ENCODE measurements at places on chromosomes 4 and X.
A peak's percentile ranks its signal among the peaks of the same experiment; 100 is the strongest.

GRCh38 chr4:9594948-9595347 is 150.7 kb downstream of the DEFB131A start:
- no peak for DNase-seq

DNA sequence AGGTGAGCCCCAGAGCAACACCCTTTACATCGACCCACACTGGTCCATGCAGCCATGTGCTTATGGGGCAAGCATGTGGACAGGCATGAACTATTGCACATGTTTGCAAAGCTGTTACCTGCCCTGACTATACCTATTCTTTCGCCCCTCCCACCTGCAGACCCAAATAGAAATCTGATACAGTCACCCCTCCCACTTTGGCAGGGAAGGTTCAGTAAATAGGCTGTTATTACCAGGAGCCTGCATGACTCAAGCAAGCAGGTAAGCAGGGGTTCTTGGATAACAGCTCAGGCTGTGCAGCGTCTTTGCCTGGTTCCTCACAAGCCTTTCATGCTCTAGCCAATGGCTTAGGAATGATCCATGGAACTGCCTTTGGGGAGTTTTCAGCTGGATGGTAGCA is 122.7 kb upstream of the DIPK2B start:
- no peak for DNase-seq

DNA sequence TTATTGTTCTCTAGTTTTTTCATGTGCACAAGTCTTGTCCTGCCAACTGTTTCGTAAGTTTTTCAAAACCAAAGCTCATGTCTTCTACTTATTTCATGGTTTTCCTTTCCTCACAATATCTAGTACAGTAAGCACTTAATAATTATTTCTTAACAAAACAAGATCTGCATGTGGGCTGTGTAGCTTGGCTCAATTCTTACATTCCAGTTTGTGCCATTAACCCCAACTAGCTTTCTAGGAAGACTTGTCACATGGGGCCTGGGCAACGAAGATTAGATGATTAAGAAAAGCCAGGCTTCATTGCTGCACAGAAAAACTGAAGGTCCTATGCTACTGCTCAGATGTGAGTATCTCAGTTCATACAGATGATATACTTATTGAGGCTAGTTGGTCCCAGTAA is 155.3 kb upstream of the TEX13A start:
- DNase-seq = no peak

DNA sequence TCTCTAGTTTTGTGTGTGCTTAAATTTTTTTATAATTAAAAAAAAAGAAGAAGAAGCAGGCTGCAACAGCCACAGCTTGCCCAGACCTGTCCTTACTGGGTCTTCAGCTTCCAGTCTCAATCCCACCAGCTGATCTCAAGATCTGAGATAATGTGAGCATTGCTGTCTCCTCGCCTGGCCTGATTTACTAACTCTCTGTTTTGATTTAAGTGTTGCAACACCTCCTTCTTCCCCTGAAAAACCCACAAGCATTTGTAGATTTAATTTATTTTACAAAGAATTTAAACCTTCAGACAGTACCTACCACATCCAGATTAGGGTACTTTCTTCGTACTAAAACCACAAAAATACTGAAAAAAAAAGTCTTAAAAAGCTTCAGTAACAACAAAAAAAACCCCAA is 38.0 kb downstream of the FAM241A start:
- DNase-seq = no peak

- DNase-seq = peak; percentile 79
Measured at GRCh38 chr4:118033148-118034052, 886 bp upstream of the NDST3 start.

GRCh38 chrX:112270991-112271390 is 188.4 kb upstream of the TRPC5 start:
- DNase-seq = no peak

- no peak for DNase-seq
Measured at GRCh38 chr4:155305619-155306018, 71.1 kb downstream of the MAP9 start.
